ENCODE measurements at places on chromosomes 5 and 9. TPM values are rescaled to one million over a fixed set of nuclear protein-coding genes. Genes with fewer than 3 reads are reported as not detected.

- H3K36me3 ChIP-seq = peaks cover 6% of the 10 kb centered on the region
- H3K27me3 ChIP-seq = peaks cover 18% of the 10 kb centered on the region
- no peak within 1 kb of the TSS for H3K4me3 ChIP-seq
- DNase-seq = no peak
These were observed at the start of gene HSPB3 for GRCh38 chr5:54455413-54456157. Gene HSPB3 (plus strand): TSS chr5:54455699. CDS start chr5:54455790, 91 bp downstream.

DNA sequence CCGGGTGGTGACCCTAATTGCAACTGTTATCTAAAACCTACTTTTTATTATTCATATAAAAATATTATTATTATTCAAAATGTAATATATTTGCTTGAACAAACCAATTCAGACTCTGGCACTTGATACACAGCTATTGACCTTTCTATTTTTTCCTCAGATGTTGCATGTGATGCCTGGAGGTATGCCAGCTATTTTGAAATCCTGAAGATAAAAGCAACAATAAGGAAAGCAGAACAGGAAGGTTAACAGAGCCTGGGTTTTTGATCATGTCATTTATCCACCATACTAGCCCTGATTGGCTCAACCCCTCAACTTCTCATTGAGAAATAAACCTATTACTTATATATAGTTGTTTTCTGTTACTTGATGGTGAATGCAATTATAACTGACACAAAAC, 340.9 kb upstream of the KIF2A start:
- no peak overlapping the region for H3K4me3 ChIP-seq
- H3K27ac ChIP-seq = no peak overlapping the region
- no peaks in the 10 kb centered on the region for H3K36me3 ChIP-seq
- no peaks in the 10 kb centered on the region for H3K4me1 ChIP-seq
- no peak for DNase-seq

GRCh38 chr9:16023446-16023845, 470.6 kb downstream of the CCDC171 start:
- H3K4me1 ChIP-seq = peaks cover 4% of the 10 kb centered on the region
- DNase-seq = no peak
- peaks cover 8% of the 10 kb centered on the region for H3K27me3 ChIP-seq

DNA sequence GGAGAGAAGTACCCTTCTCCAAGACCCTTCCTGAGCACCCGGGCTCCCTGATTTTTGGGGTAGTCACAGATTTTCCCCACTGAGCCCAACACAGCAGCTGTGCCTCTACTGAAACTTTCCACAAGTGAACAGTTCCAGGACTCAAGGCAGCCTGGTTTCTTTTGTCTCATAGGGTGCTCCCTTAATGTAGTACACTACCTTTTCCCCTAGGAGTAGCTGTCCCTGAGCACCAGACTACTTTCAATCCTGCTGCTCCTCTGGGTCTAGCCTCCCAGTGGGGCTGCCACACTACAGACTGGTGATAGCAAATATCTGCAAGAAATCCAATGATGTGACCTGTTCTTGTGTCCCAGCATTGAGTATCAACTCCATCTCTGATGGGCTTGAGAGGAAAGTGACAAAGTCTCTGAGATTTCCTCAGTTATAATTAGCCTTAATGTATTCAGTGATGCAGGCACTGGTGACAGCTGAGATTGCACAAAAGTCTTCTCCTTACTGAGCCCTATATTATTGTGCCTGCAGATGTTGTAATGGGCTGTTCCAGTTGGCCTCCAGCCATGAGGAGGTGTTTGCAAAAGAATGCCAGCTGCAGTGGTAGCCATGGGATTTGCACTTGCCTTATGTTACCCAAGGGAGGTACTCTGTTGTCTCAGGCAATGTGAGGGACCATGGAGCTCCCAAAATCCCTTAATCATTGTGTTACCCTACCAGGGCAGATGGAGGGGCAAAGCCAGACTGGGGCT, 1802.5 kb downstream of the EFNA5 start:
- H3K36me3 ChIP-seq = peaks cover 5% of the 10 kb centered on the region
- no peaks in the 10 kb centered on the region for H3K27me3 ChIP-seq
- no peak overlapping the region for H3K27ac ChIP-seq
- no peak overlapping the region for H3K4me3 ChIP-seq
- H3K4me1 ChIP-seq = no peaks in the 10 kb centered on the region

DNA sequence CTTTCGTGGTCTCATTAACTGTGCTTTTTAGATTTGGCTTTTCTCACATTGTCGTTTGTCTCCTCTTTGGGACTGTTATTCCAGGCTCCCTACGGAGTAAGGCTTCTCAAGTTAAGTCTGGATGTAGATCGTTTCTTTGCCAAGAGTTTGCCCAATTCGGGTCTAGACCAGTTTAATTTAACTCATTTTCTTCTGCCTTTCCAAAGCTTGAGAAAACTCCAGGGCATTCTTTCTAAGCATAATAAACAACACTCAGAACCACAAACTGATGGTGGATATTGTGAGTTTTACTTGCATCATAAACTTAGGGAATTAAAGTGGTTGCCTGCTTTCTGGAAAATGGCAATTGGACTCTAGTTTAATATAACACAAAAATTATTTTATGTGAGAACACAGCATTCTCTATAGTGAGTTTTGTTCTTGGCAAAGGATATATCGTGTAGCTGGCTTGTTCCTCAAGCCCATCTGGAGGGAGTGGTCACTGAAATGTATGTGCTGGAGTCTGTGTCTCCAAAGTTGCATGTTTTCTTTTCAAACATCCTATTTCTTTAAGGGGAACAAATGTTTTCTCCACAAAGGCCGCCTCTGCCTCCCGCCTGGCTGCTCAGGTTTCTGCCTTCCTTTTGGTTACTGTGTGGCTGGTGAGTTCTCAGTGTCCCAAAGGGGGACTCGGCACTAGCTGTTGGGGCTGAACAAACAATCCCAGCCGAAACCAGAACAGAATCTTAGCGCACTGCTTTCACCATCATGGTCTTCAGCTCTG, 211.3 kb upstream of the FBN2 start:
- DNase-seq = no peak
- no peaks in the 10 kb centered on the region for H3K4me1 ChIP-seq
- H3K27me3 ChIP-seq = no peaks in the 10 kb centered on the region
- H3K4me3 ChIP-seq = no peak overlapping the region

- no peak overlapping the region for H3K27ac ChIP-seq
- H3K27me3 ChIP-seq = no peaks in the 10 kb centered on the region
- no peaks in the 10 kb centered on the region for H3K36me3 ChIP-seq
- H3K4me3 ChIP-seq = peak overlapping the region; percentile 43
These were observed 38.3 kb upstream of the CKMT2 start for GRCh38 chr5:81194633-81195334.

Gene PCDHB7
- total RNA-seq = not detected

Gene HAPLN1
- not detected for total RNA-seq
